Natural killer cell treated with Interleukin-12 subunit alpha and Interleukin-12 subunit beta and Interleukin-15 and Interleukin-18, amount 100 ng/mL, for 72 hours (primary cell): ENCODE measurements at places on chromosomes 6 and 20. TPM values are rescaled to one million over a fixed set of nuclear protein-coding genes. Genes with fewer than 3 reads are reported as not detected.

DNA sequence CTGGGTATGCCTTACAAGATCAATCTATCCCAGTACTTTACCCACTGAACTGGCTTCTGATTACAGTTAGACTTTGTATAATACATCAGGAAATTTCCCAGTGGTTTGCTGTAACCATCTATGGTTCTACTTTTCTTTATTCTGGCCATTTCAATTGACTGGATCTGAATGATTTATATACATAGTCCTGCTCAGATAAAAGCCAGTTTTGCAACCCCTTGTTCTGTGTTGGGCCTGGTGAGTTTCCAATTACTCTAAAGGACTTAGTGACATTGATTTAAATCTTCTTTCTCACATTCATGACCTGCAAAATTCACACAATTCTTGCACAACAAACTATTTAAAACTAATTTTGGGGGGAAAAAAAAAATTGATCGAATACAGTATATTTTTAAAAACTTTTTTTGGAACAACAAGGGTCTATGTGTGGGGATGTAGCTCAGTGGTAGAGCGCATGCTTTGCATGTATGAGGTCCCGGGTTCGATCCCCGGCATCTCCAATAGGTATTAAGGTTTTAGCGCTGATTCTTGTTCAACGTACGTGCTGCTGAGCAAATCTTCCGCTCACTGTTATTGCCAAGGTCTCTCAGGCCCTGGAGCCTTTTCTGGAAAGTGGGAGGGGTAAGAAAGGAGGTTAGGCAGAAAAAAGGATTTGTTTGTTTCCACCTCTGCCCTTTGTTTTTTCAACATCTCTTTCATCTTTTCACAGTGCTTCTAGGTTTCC lies 117.5 kb downstream of the GPX5 start:
- H3K27ac ChIP-seq = no peak overlapping the region
- H3K4me3 ChIP-seq = no peak overlapping the region
- peaks cover 25% of the 10 kb centered on the region for H3K27me3 ChIP-seq
- H3K4me1 ChIP-seq = peaks cover 4% of the 10 kb centered on the region

- H3K27ac ChIP-seq = no peak overlapping the region
- H3K4me3 ChIP-seq = no peak overlapping the region
- no peak for DNase-seq
- no peaks in the 10 kb centered on the region for H3K4me1 ChIP-seq
- no peaks in the 10 kb centered on the region for H3K36me3 ChIP-seq
- no peaks in the 10 kb centered on the region for H3K27me3 ChIP-seq
These were observed 166.6 kb upstream of the MARCKS start for GRCh38 chr6:113690281-113691259.

DNA sequence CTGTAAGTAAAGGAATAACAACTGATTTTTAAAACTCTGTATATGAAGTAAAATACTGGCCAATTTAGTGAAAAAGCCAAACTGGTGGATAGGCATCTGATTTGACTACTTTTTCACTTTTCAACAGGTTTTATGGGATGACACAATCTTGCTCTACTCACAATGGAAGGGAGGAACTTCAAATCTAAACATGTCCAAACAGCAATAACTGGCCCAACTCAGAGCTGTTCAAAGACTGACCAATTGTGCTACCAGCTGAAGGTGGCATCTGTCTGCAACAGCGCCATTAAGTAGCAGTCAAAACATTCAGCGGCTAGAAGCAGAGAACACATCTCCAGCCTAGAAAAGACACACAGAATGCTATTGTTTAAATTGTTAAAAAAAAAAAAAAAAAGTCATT lies 44.6 kb downstream of the SESN1 start:
- H3K27ac ChIP-seq = no peak overlapping the region
- no peaks in the 10 kb centered on the region for H3K36me3 ChIP-seq
- peaks cover 26% of the 10 kb centered on the region for H3K4me1 ChIP-seq
- H3K4me3 ChIP-seq = no peak overlapping the region

DNA sequence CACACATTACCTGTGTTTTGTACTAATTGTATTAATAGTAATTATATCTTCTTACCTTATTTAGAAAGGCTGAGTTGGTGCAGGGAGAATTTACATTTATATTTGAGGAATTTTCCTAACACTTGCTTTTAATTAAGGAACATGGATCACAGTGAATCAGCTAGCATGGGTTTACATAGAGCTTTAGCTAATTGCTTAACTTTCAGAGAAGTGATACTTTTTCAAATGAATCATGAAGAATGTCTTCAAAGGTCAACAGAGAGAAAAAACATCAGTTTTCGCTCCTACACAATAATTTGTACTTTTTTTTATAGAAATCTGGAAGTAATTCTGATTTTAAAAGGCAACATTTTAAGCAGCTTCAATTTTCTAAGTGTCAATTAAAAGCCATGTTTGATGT lies 195.0 kb upstream of the HEY2 start:
- DNase-seq = no peak
- no peaks in the 10 kb centered on the region for H3K4me1 ChIP-seq
- no peak overlapping the region for H3K27ac ChIP-seq
- no peak overlapping the region for H3K4me3 ChIP-seq
- H3K36me3 ChIP-seq = no peaks in the 10 kb centered on the region
- peaks cover 6% of the 10 kb centered on the region for H3K27me3 ChIP-seq

- H3K4me3 ChIP-seq = no peak overlapping the region
- H3K27me3 ChIP-seq = peaks cover 5% of the 10 kb centered on the region
- H3K4me1 ChIP-seq = no peaks in the 10 kb centered on the region
- H3K36me3 ChIP-seq = no peaks in the 10 kb centered on the region
These were observed 288.8 kb downstream of the CDC5L start for GRCh38 chr6:44676246-44676790.

- peaks cover 11% of the 10 kb centered on the region for H3K4me1 ChIP-seq
- H3K27ac ChIP-seq = no peak overlapping the region
- DNase-seq = no peak
These were observed 53.4 kb downstream of the TRAF3IP2 start for GRCh38 chr6:111552241-111552744.

GRCh38 chr6:141354191-141354955 lies 778.4 kb upstream of the GJE1 start:
- peaks cover 5% of the 10 kb centered on the region for H3K27me3 ChIP-seq
- no peaks in the 10 kb centered on the region for H3K36me3 ChIP-seq
- H3K4me1 ChIP-seq = no peaks in the 10 kb centered on the region
- H3K4me3 ChIP-seq = no peak overlapping the region

- no peak overlapping the region for H3K4me3 ChIP-seq
- H3K27ac ChIP-seq = no peak overlapping the region
- H3K4me1 ChIP-seq = peaks cover 44% of the 10 kb centered on the region
- H3K36me3 ChIP-seq = peaks cover 9% of the 10 kb centered on the region
These were observed 252.6 kb upstream of the SUPT3H start for GRCh38 chr6:45630314-45630713.

OGFR gene
- total RNA-seq = 88.7 TPM

RNF39 gene
- not detected for total RNA-seq

NR2E1 gene
- not detected for total RNA-seq

C6orf132 gene
- total RNA-seq = 0.42 TPM

KCNQ2 gene
- not detected for total RNA-seq

CD24 gene
- 1.2 TPM for total RNA-seq
